ENCODE measurements at places on chromosomes 16 and 17. TPM values are rescaled to one million over a fixed set of nuclear protein-coding genes. Genes with fewer than 3 reads are reported as not detected.

GRCh38 chr17:77089124-77089490 lies 51.7 kb upstream of the SEC14L1 start:
- no peak for DNase-seq

PIRT gene
- total RNA-seq, result not detected

MARVELD3 gene
- total RNA-seq, result not detected

PRSS53 gene
- 0.31 TPM for total RNA-seq

ZNF385C gene
- total RNA-seq, result not detected

RNF112 gene
- 1.4 TPM for total RNA-seq

Data from H4 (cell line).